Activated T-helper 1 cell treated with anti-CD3 and anti-CD28 coated beads, Interleukin-12 subunit alpha, Interleukin-12 subunit beta, Interleukin-2, Interleukin-4 antibody, amounts not matched to agents 30 ng/mL and 10 ng/mL and 1 ng/mL, durations not matched to agents 14 hours and 24 hours and 36 hours (primary cell): ENCODE measurements at places on chromosomes 7 and 10. TPM values are rescaled to one million over a fixed set of nuclear protein-coding genes. Genes with fewer than 3 reads are reported as not detected.

The SH2D4B gene
- total RNA-seq = 0.18 and 0.20 TPM in 2 replicates

The PIP gene
- not detected in 2 replicates for total RNA-seq

The LRRC4 gene
- 1.3 and 2.1 TPM in 2 replicates for total RNA-seq

The CDK6 gene
- total RNA-seq = 328 and 332 TPM in 2 replicates

The CASP7 gene
- 20.7 and 25.1 TPM in 2 replicates for total RNA-seq

The RNF133 gene
- total RNA-seq = not detected in 2 replicates

The AGAP4 gene
- 15.0 and 16.7 TPM in 2 replicates for total RNA-seq

The CACNB2 gene
- total RNA-seq = 0.13 TPM in 1 of 2 replicates, not detected in the other

The PNLIPRP2 gene
- total RNA-seq = not detected in 2 replicates

The GRID2IP gene
- total RNA-seq = 0.08 and 0.12 TPM in 2 replicates

The PIK3CG gene
- 38.7 and 39.3 TPM in 2 replicates for total RNA-seq

The NEUROD6 gene
- not detected in 2 replicates for total RNA-seq

The AGAP9 gene
- total RNA-seq = 9.2 and 9.5 TPM in 2 replicates

The LRRN3 gene
- 57.3 and 61.5 TPM in 2 replicates for total RNA-seq

The STOX1 gene
- 0.32 and 1.1 TPM in 2 replicates for total RNA-seq

The ABCC2 gene
- 0.83 and 1.3 TPM in 2 replicates for total RNA-seq

The NPY4R2 gene
- total RNA-seq = not detected in 2 replicates

The TIMM23 gene
- 102 and 107 TPM in 2 replicates for total RNA-seq

The FFAR4 gene
- total RNA-seq = not detected in 2 replicates

The RP9 gene
- 22.6 and 23.6 TPM in 2 replicates for total RNA-seq

The ADARB2 gene
- 0.05 and 0.20 TPM in 2 replicates for total RNA-seq

The ODAD2 gene
- not detected in 2 replicates for total RNA-seq

The RTKN2 gene
- total RNA-seq = 3.0 and 3.7 TPM in 2 replicates

The DIP2C gene
- total RNA-seq = 1.5 and 1.6 TPM in 2 replicates

The FRMPD2 gene
- not detected in 2 replicates for total RNA-seq

The PLAC9 gene
- not detected in 2 replicates for total RNA-seq

The GALNT17 gene
- total RNA-seq = not detected in 2 replicates

The RASA4B gene
- 25.4 and 25.9 TPM in 2 replicates for total RNA-seq

The CYP2W1 gene
- total RNA-seq = not detected in 2 replicates

The TRDMT1 gene
- 3.3 and 4.2 TPM in 2 replicates for total RNA-seq

The ZWINT gene
- total RNA-seq = 101 and 104 TPM in 2 replicates

The UPK3B gene
- total RNA-seq = 1.1 and 1.2 TPM in 2 replicates

The RSPH10B gene
- 0.81 and 1.1 TPM in 2 replicates for total RNA-seq

The SFTPA2 gene
- total RNA-seq = not detected in 2 replicates

The STAG3 gene
- total RNA-seq = 25.0 and 30.6 TPM in 2 replicates

The SFTPA1 gene
- not detected in 2 replicates for total RNA-seq

The FAM241B gene
- 10.2 and 10.9 TPM in 2 replicates for total RNA-seq

The DRGX gene
- not detected in 2 replicates for total RNA-seq

The CPA2 gene
- not detected in 2 replicates for total RNA-seq

The EBLN1 gene
- total RNA-seq = not detected in 2 replicates

The PLOD3 gene
- total RNA-seq = 65.2 and 68.9 TPM in 2 replicates

The EPHB4 gene
- 2.4 and 2.8 TPM in 2 replicates for total RNA-seq

The SPDYE11 gene
- not detected in 2 replicates for total RNA-seq

The ABCB1 gene
- total RNA-seq = 3.3 and 3.6 TPM in 2 replicates

The SYT15B gene
- 0.15 and 0.23 TPM in 2 replicates for total RNA-seq

The FBXL13 gene
- total RNA-seq = 0.34 and 0.54 TPM in 2 replicates

The ADCY1 gene
- 2.5 and 2.9 TPM in 2 replicates for total RNA-seq

The C7orf33 gene
- total RNA-seq = not detected in 2 replicates

The ADRA2A gene
- not detected in 2 replicates for total RNA-seq

The DLX6 gene
- not detected in 2 replicates for total RNA-seq

The MBL2 gene
- not detected in 2 replicates for total RNA-seq

The IDI2 gene
- not detected in 2 replicates for total RNA-seq

The CYP3A7 gene
- not detected in 2 replicates for total RNA-seq

The AKR1D1 gene
- not detected in 2 replicates for total RNA-seq

The NMT2 gene
- total RNA-seq = 9.4 and 9.8 TPM in 2 replicates

The ARHGAP12 gene
- total RNA-seq = 2.4 and 3.5 TPM in 2 replicates

The TUBAL3 gene
- total RNA-seq = not detected in 2 replicates

The INTS15 gene
- 44.6 and 46.6 TPM in 2 replicates for total RNA-seq
